ENCODE measurements at places on chromosomes 3 and 15.

- no peak for DNase-seq
These were observed 87.3 kb upstream of the SNTN start for GRCh38 chr3:63565220-63565619.

DNA sequence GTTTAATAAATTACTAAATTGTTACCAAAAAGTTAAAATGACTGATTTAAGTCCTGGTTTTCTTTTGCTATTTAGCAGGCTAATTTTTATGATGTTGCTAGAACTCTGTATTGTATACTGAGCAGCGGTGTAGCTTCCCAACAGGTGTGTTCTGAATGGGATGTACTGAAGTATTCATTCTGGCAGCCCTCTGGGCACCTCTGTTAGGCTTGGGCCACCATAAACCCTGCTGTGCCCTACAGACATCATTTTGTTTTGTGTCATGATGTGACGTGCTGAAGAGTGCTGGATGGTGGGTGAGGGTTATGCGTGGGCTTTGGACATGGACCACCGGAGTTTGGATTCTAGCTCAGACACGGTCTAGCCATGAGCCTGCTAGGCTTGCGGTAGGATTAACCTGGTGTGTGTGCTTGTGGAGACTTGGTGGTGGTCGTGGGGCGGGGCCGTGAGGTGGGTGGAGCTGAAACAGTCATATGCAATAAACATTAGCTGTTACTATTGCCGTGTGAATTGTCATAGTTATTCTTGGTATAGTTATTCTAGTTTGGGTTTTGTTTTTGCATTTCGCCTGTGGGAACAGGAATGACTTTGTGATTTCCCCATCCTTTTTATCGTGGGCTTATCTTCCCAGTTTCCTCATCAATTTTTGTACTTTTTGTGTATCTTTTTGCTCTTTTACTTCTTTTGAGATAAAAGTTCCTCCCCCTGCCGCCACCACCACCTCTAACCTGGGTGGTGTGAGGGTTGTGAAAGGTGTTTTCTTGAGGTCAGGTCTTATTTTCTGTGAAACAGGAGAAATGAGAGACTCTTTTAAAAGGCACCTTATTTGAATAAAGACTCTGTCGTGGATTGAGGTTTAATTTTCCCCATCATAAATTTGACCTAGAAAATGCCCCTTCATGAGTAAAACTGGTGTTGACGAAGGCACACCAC lies 93.7 kb downstream of the MCTP2 start:
- no peak for DNase-seq

GRCh38 chr15:31236184-31237042 lies 90.2 kb upstream of the KLF13 start:
- DNase-seq = no peak

- no peak for DNase-seq
These were observed 24.2 kb downstream of the UBE2Q2 start for GRCh38 chr15:75867449-75867848.

DNA sequence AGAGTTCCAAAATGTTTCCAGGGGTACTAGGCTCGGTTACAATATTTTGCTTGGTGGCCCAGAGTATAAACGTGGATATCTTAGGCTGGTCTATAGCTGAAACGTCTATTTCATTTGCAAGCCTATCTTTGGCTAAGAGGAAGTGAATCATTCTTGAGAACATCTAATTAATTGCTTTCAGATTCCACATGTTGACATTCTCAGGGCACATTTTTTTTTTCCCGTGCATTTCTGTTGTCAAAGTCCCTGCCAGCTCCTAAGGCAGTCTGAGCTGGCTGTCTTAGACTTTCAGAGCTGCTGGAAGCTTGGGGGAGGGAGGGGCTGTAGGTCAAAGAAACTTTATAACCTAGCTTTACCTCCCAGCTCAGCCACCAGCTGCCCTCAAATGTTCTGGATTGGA lies 23.2 kb upstream of the LAMP3 start:
- DNase-seq = no peak

DNA sequence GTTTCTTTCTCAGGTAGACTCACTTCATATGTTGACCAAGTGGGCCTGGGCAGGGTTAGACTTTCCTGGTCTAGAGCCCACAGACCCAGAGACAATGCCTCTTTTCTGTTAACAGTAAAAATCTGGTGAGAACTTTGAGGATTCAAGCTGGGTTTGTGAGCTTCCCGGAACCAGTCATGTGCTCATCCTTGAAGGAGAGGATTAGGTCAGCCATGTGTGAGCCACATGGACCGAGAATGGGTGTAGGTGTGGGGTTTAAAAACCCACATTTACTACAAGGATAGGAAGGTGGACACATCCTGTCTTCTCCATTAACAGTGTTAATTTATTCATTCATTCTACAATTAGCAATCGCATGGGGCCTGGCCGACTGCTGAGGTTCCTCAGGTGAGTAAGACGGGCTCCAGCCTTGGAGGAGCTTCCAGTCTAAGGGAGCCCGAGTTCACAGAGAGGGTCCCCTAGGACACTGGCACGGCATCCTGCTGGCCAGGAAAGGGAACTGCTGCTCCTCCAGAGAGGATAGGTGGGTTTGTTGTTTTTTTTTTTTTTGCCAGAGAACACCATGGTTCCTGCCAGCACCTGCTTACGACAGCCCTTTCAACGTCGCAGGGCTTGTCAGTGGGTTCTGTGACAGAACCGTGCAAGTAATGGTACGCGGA lies 69.0 kb downstream of the SQOR start:
- DNase-seq = no peak

- DNase-seq = no peak
These were observed 63.4 kb upstream of the VEPH1 start for GRCh38 chr3:157566596-157566995.
